ENCODE measurements at places on chromosomes 7 and 10.

GRCh38 chr7:41415471-41416207 is 287.3 kb downstream of the INHBA start:
- no peak for DNase-seq

DNA sequence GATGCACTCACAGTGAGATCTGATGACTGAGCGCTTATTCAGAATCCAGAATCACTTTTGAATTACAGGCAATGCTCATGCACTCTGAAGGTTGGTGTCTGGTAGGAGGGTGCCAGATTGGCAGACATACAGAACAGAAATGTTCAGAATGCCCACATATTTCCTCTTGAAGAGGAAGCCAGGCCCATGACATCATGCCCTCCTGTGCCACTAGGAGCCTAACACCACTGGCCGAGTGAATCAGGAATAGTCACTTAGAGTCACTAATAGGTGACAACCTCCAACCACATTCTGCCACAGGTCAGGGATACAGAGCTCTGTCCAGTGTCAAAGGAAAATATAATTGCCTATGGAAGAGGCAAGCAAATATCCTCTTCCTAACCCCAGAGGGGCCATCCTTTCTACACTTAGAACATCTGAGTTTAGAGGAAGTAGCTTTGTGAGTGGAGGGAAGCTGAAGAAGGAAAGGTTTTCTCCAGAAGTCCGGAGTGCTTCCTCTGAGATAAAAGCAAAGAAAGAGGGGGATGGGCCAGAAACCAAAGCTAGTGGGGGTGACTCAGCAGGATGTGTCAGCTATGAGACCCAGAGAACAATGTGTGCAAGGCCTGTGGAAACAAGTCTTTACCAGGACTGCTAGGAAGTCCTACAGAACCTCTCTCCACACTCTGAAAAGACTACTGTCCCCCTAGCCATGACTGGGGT is 838.8 kb downstream of the GRID1 start:
- DNase-seq = peak; percentile 4

DNA sequence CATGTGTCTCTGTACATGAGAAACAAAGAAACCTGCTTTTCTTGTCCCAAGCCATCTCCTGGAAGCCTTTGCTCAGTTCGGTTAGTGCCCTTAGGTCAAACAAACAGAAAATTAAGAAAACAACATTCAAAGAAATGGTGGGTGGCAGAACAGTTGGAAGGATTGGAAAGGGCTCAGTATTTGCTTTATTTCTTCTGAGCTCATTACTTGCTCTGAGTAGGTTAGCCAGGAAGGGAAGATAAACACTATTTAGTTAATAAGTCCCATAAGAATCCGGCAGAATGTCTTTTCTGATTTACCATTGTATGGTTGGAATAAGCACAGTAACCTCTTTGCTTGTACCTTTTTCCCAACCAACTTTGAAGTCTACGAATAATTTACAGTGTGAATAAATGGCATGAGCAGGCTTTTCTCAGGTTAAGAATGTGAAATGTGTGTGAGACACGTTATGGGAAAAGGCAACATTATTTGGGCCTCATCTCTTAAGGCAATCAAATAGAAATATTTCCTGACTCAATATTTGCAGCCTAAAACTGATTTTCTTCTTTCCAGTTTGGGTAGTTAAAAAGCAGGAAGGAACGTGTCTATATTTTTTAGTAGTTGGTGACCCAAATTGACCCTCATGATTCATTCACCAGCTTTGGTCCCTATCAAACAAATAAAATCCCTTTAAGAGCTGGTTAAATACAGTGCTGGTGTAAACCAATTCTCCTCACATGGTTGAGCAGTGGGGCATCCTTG is 158.5 kb downstream of the DKK1 start:
- DNase-seq = no peak

GRCh38 chr10:85995791-85996190 is 370.8 kb downstream of the GRID1 start:
- peak; percentile 55 for DNase-seq

DNA sequence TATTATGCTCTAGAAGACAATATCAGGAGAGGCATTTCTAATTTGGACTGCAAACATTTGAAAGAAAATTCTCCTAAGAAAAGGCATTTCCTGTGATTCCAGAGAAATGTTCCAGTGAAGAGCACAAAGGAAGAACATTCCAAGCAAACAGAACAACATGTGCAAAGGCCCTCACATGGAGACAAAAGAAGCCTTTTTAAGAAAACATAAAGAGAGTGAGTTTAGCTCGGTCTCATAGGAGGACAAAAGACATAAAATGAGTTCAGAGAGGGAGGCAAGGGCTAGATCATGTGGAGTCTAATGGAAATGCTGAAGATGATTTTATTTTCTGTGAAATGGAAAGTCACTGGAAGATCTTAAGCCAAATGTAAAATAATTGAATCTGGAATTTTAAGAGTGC is 269.8 kb upstream of the HGF start:
- DNase-seq = no peak
